ENCODE measurements at places on chromosomes 1 and 21. TPM values are rescaled to one million over a fixed set of nuclear protein-coding genes. Genes with fewer than 3 reads are reported as not detected.

CSMD2 gene
- total RNA-seq, result under 0.01 TPM

GJB4 gene
- not detected for total RNA-seq

FTCD gene
- total RNA-seq, result 141 TPM

ZMYM4 gene
- total RNA-seq, result 13.5 TPM

KRTAP10-11 gene
- total RNA-seq, result not detected

- no peak for DNase-seq
Observed at GRCh38 chr21:35119501-35120047, 70.5 kb upstream of the RUNX1 start.

DNA sequence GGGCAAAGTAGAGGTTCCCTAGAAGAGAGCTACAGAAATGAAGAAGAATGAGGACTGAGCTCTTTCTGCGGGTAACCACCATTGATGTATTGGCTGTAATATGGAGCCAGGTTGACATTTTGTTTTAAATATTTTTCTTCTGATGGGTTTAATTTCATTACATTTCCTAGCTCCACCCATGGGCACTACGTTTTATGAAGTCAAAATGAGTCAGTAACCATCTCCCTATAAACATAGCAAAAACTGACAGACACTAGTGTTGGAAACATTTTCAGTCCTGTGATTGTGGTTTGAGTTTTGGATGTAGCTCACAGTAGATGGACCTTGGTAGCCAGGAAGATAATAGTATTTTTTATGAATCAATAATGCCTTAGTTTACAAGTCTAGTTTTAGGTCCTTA, 470.4 kb upstream of the B3GALT2 start:
- no peak for DNase-seq

DNA sequence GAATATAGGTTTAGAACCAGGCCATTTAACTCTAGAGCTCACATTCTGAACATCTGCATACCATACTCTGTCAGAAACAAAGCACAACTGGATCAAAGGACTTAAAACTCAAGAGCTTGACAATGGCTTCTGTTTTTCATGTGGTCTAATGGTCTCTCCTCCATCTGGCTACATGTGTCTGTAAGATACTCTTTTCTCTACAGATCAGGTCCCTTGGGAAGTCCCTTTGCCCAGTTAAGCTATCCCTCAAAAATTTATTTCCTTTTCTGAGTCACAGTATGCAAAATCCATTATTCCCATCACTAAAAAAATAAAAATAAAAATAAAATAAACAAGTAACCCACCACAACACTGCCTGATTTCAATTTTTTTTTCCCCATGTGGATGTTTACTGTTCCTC, 357.0 kb upstream of the PRMT6 start:
- DNase-seq, result no peak

DNA sequence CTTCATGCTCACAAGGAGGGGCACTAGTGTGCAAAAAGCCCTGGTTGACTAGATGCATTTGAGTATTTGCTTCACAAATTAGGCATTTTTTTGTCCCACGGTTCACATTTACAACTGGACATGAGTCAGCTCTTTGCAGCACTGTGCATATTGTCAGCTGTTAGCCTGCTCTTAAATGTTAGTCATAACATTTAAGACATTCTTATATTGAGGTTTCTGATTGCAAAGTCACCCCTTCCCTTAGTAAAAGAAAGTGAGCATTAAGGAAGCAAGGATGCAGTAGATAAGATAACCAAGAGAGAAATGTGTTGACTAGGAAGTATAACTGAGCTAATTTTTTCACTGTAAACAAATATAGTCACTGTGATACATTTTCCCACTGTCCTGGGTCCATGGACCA, 132.6 kb upstream of the CTTNBP2NL start:
- no peak for DNase-seq

- DNase-seq, result no peak
Observed at GRCh38 chr1:241881440-241881839, 33.4 kb downstream of the EXO1 start.

DNA sequence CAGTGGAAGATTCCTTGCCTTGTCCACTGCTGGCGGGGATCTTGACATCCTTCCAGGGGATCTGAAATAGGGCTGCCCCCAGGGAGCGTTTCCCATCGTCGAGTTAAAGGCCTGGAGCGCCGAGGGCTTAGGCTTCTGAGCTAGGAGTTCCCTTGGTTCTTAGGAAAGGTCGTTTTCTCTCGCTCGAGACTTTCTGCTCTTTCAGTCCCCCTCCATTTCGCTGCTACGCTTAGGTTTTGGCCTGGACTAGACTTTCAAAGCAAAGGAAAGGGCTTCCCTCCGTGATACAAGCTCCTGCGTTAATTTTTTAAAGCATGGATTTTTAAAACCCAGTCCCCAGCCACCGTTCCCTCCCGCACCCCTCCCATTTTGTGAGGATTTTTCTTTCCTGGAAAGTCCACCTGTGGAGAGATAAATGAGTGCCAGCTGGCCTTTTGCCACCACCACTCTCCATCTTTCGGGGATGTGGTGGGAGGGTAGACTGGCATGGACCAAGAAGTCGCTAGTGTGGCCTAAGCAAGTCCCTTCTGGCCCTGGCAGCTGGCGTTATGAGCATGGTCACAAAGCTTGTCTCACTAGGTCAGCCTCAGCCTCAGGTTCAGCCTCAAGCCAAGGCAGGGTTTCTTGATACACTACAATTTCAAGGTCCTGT, 9.2 kb downstream of the NR5A2 start:
- peak; percentile 52 for DNase-seq

GRCh38 chr1:67316918-67317317, 9.2 kb downstream of the IL12RB2 start:
- DNase-seq, result no peak

GRCh38 chr1:114234408-114235124, 80.9 kb upstream of the SYT6 start:
- DNase-seq, result no peak

- no peak for DNase-seq
Observed at GRCh38 chr1:185318431-185319138, 1.5 kb upstream of the IVNS1ABP start.

GRCh38 chr1:59096501-59096900, 200.4 kb upstream of the FGGY start:
- no peak for DNase-seq

- DNase-seq, result no peak
Observed at GRCh38 chr1:232764458-232765251, 40.6 kb upstream of the MAP10 start.

GRCh38 chr1:167198518-167199133, 22.1 kb upstream of the POU2F1 start:
- DNase-seq, result no peak

All from right lobe of liver (tissue), 6 donors.